Fibroblast of villous mesenchyme (primary cell): ENCODE measurements at places on chromosomes 11 and 22. TPM values are rescaled to one million over a fixed set of nuclear protein-coding genes. Genes with fewer than 3 reads are reported as not detected.
A peak's percentile ranks its signal among the peaks of the same experiment; 100 is the strongest.

- peak; percentile 97 for DNase-seq
These were observed 47.8 kb downstream of the DBX1 start for GRCh38 chr11:20112291-20113148.

GRCh38 chr11:82003671-82004515, 729.8 kb downstream of the FAM181B start:
- peak; percentile 4 for DNase-seq

Gene OSBP2
- total RNA-seq, result 0.43 and 0.97 TPM in 2 replicates

Gene MIOX
- 0.32 TPM in 1 of 2 replicates, not detected in the other for total RNA-seq

Gene DRD4
- not detected in 2 replicates for total RNA-seq
